Activated CD8-positive, alpha-beta memory T cell treated with anti-CD3 and anti-CD28 coated beads, Interleukin-2, amount 50 U/mL, for 48 hours (primary cell): ENCODE measurements at places on chromosomes 5 and 9.
A peak's percentile ranks its signal among the peaks of the same experiment; 100 is the strongest.

DNA sequence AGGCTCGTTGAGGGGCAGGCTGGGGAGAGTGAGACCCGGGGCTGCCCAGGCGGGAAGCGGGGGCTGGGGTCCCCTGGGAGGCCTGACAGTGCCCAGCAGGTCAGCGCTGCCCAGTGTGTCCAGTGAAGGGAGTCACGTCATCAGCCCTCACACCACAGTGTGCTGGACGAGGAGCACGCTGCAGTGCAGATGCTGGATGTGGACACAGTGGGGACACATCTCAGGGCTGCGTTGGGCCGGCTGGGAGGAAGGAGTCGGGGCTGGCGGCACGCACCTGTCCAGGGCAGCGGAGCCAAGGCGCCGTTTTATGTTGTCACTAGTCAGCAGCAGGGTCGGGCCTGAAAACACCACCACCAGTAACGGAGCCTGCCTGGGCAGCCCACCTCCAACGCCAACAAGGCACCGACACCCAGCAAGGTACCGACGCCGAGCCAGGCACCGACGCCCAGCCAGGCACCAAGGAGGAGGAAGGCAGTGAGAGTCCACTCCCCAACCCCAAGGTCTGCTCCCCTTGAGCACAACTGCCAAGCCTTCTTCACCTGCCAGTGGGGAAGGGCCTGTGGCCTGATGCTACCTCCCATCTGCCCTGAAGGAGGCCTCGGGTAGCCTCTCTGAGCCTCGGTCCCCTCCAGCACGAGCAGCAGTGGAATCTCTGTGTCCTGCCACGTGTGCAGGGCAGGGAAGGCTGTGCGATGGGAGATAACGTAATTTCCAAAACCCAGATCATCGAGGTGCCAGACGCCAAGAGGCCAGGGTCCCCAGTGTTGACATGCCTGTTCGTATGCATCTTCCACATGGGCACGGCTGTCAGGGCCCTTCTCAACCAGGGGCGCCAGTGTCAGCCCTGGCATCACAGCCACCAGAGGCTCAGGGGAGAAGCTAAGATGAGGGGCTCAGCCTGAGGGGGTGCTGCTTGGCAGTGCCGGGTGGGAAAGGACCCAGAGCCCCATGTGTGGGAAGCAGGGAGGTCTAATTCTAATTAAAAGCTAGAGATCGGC lies 21.9 kb upstream of the NSMF start:
- DNase-seq, result no peak

- DNase-seq, result no peak
Observed at GRCh38 chr9:120306561-120306960, 273.4 kb downstream of the CDK5RAP2 start.

- no peak for DNase-seq
Observed at GRCh38 chr5:179765400-179765799, 28.4 kb upstream of the LTC4S start.

DNA sequence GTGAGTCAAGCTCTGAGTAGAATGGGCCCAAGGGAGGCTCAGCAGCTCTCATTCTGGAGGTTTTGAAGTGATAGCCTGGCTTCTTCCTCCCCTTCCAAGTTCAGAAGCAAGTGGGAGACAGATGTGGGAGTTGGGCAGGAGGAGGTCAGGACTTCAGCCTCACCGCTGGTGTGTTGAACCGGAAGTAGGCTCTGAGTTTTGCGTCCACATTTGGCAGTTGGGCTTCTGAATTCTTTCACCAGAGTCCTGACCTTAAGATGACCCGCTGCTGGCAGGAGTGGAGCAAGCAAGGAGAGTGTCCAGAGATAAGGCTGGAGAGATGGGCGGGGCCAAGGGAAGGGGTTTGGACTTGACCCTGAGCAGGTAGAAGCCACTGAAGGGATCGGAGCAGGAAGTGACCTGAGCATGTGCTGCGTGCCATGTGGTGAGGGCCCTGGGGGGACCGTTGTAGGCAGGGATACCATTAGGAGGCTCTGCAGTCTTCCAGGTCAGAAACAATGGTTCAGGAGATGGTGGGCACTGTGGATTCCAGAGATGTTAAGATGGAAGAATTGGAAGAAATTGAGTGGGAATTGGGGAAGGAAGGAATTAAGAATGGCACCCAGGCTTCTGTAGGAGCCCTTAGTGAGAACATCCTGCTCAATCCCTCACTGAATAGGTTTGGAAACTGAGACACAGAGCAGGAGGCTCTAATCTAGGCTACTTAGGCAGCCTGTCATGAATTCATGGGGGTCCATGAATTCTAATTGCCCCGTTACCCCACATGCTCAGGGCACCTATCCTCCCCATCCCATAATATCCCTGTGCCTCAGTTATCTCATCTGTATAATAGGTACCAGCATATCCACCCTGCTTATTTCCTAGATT lies 25.9 kb downstream of the GALNT12 start:
- no peak for DNase-seq

- no peak for DNase-seq
Observed at GRCh38 chr9:99244344-99245260, 22.5 kb downstream of the SEC61B start.

- no peak for DNase-seq
Observed at GRCh38 chr5:164336276-164336675, 830.9 kb downstream of the MAT2B start.

GRCh38 chr9:132996526-132996925 lies 18.0 kb downstream of the GFI1B start:
- no peak for DNase-seq

GRCh38 chr9:116549061-116549664 lies 137.9 kb upstream of the TRIM32 start:
- no peak for DNase-seq

DNA sequence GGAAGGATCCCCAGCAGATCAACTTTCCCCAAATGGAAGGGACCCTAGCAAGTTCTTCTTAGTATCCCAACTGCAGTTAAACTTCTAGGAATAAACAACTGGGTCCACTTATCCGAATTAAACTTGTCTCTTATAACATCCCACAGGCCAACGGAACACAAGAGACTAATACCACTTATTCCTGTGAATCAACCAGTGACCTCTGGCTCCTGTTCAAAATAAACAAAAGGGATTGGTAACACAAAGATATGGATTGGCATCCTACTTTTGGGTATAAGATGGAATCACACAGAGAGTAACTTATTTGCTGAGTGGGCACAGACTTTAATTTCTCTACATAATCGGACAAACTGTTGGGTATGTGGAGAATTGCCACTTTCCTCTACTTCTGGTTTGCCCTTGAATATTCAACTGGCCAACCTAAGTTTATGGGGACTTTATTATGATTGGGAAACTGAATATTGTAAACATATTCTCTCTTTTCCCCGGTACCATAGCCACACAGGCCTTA lies 12.4 kb upstream of the PAIP1 start:
- no peak for DNase-seq

GRCh38 chr5:16489322-16489791 lies 23.8 kb upstream of the ZNF622 start:
- no peak for DNase-seq

DNA sequence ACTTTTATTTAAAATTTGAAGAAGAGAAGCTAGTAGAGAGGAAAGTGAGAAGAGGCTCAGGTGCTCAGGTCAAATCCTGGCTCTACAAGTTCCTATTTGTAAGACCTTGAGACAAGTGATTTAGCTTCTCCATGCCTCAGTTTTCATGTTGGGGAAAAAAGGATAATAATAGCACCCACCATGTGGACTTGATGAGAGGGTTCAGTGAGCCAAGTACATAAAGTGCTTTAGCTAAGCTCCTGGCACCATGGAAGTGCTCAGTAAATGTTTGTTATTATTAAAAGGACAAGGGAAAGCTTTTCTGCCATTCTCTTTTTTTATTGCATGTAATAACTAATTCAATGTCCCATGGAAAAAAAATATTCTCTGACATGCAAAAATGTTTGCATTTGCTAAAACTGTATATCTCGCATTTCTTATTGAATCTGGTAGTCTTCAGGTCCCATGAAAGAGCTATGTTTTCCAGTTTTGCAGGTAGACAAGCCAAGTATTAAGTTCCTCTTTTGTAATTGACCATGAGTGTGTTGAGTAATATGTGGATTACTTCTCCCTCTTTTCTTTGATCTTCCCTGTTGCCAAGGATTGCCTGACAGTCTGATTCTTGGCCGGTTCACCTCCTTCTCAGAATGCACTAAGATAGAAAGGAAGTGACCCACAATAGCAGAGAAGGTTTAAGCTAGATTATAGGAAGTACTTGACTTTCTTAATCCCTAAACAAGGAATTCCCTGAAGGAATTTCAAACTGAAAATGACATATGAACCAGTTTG lies 45.6 kb upstream of the TRIM32 start:
- DNase-seq, result no peak

DNA sequence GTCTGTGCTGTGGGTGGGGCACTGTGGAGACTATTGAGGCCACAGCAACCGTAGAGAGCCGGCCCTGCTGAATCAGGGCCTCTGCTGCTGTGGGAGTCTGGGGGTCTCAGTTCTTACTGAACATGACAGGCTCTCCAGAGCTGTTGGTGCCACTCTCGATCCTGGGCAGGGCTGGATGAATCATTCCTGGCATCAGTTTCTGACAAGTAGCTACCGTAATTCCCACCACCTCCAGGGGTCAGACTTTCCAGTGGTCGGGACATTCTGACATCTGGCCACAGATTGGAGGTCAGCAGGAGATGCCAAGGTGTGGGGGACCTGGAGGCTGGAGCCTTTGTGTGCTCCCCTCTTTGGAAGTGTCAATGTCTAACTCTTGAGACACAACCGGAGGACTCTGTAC lies 188.4 kb downstream of the IRX2 start:
- DNase-seq, result no peak

- no peak for DNase-seq
Observed at GRCh38 chr9:96556701-96557461, 62.8 kb downstream of the CDC14B start.

DNA sequence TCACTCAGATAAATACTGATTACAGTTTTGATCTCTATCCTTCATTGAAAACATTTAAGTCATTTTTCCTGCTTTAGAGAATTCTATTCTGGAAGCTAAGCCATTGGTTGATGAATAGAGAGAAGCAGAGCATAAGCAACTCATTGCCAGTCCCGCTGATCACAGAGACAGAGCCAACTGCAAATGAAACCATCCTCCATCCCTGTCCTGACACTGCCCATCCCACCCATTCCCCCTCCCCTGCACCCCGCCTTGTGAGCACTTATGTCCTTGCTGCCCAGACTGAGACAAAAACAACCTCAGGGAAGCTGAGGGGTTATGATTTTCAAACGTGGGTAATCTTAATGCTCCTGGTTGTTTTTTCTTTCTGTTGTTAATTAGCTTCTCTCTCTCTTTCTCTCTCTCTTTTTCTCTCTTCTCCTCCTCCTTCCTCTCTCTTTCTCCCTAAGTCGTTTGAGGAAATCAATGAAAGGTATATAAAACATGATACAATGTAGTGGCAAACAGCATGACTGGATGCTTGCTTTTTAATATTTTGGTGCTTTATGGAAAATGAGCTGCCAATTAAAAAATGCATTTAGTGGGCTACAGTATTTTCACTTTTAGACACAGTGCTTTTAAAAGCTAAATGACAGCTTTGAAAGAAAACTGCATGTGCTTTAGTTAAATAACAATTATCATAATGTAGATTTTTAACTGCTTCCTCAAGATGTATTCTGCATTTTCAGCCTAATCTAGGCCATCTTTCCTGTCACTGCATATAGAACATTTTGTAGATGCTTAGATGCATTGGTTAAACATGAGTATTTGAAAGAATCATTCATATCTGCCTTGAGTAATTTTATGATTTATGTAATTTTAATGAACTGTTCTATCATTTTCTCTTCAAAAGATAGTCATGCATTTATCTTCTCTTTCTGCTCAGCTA lies 57.3 kb downstream of the CMYA5 start:
- DNase-seq, result no peak

- DNase-seq, result peak; percentile 42
Observed at GRCh38 chr9:93572636-93573515, 3.5 kb upstream of the PHF2 start.

- DNase-seq, result no peak
Observed at GRCh38 chr5:119290161-119290569, 65.7 kb upstream of the TNFAIP8 start.

- no peak for DNase-seq
Observed at GRCh38 chr5:158810615-158811014, 289.1 kb downstream of the EBF1 start.

GRCh38 chr9:127705577-127706379 lies 1.0 kb upstream of the CFAP157 start:
- DNase-seq, result no peak

DNA sequence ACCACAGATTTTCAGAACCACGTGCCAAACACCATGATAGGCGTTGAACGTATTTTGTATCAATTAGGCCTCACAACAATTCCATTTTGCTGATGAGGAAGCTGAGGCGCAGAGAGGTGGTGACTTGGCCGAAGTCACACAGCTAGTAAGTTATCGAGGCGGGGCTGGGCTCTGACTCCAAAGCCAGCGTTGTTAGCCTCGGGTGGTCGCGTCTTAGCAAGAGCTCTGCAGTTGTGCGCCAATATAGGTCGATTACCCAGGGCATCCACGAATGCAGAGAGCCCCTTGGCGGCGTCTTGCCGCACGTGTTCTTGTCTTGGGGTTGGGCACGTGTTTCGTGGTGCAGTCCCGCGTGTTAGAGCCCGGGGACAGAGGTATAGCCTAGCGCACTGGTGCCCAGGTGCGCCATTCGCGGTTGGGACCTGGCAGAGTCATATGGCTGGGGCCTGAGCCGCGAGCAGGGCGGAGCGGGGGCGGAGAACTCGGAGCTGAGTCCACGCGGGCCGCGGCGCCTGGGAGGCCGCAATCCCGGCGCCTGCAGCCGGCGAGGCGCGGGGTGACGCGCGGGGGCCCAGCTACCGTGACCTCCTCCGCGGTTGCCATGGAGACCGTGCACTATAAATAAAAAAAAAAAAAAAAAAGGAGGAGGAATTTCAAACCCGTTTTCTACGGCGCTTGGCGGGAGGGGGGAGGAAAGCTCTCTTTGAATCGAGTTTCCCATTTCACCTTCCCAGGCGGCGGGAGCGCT lies 62.3 kb downstream of the CXXC5 start:
- peak; percentile 71 for DNase-seq

DNA sequence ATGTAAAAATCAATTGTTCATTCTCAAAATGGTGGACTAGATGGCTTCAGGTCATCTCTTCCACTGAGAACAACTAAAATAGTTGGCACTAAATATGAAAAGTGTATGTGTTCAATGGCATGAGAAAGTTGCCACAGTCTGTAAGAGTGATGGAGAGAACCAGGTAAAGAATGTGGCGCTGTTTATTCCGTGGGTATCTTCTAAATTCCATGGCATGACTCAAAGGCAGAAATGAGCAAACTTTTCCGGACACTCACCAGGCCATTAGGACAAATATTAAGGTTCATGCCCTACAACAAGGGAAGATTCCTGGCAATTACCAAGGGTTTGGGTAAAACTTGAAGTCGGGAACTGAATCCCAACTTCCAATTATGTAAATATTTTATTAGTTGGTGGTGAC lies 825.4 kb upstream of the CDH6 start:
- DNase-seq, result no peak

GRCh38 chr5:6188976-6189375 lies 189.4 kb downstream of the MED10 start:
- no peak for DNase-seq

GRCh38 chr9:96128880-96129279 lies 173.1 kb downstream of the HSD17B3 start:
- no peak for DNase-seq
